NCI-H1092 treated with DMSO at 0.1 percent for 48 hours (cell line): ENCODE measurements at places on chromosomes 3 and 15.
A peak's percentile ranks its signal among the peaks of the same experiment; 100 is the strongest.

- DNase-seq, result no peak
Measured at GRCh38 chr3:115960799-115961198, 337.5 kb downstream of the GAP43 start.

GRCh38 chr3:171811913-171812335 is 1.6 kb upstream of the PLD1 start:
- no peak for DNase-seq

DNA sequence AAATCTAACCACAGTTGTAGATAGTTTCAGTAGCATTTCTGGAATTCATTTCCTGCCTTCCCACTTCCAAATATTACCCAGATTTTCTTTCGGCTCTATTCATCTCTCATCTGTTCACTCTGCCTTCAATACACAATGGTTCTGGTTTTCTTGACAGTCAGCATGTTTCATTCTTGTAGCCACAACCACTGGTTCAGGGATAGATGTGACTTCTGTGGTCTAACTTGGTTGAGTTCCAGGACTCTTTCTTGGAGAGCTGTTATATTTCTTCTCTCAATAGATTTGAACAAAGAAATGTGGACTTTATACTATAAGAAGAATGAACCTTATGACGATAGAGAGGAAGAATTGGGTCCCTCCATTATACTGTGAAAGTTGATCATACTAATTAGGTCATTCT is 228.8 kb downstream of the NSUN3 start:
- no peak for DNase-seq

DNA sequence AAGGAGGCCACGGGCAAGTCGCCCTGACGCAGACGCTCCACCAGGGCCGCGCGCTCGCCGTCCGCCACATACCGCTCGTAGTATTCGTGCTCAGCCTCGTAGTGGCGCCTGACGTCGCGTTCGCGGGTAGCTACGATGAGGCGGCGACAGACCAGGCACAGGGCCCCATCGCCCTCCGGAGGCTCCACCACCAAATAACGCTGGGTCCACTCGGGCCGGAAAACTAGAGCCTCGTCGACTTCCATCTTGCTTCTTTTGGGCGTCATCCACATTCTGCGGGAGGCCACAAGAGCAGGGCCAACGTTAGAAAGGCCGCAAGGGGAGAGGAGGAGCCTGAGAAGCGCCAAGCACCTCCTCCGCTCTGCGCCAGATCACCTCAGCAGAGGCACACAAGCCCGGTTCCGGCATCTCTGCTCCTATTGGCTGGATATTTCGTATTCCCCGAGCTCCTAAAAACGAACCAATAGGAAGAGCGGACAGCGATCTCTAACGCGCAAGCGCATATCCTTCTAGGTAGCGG is at the start of gene EPM2AIP1:
TSS of gene EPM2AIP1 (minus strand) at position 326 of the 520 bp plus-strand sequence. CDS start at position 272, 54 bp downstream.
- no peak for DNase-seq

GRCh38 chr3:155815030-155815545 is 9.0 kb upstream of the C3orf33 start:
- no peak for DNase-seq

DNA sequence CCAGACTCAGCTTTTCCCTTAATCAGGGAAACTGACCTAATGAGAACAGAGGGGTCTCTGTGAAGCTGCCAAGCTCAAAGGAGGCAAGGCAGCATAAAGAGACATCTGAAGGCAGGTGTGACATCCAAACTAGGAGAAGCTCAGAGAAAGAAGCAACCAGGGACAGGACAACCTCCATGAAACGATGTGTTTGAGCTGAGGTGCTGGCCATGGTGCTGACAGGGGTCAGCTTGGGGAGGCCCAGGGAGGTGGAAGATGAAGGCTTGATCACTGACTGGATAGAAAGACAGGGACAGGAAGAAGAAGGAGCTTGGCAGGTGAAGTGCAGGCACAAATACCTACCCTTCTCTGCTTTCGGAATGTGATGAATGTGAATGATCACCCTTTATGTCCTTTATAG is 179.5 kb upstream of the NSMCE3 start:
- no peak for DNase-seq

- peak; percentile 29 for DNase-seq
Measured at GRCh38 chr3:4980229-4981203, 1.3 kb downstream of the BHLHE40 start.

DNA sequence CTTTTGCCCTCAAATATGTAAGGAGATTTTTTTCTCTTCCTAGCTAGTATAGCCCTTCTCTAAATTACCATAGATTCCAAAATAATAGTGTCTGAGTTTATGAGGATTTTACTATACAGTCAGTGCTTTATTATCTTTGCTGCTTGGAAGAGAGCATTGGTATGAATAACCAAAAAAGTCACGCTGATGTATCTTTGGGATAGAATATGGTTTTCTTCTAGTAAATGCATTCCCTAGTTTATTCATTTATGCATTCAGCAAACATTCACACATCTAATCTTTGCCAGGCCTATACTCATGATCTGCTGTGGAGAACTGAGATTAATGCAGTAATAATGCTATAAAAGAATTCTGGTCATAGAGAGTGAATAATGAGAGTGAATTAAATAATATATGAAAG is 225.3 kb upstream of the GOLGA6L4 start:
- no peak for DNase-seq

GRCh38 chr3:98529856-98530459 is 1.8 kb upstream of the GPR15 start:
- no peak for DNase-seq

DNA sequence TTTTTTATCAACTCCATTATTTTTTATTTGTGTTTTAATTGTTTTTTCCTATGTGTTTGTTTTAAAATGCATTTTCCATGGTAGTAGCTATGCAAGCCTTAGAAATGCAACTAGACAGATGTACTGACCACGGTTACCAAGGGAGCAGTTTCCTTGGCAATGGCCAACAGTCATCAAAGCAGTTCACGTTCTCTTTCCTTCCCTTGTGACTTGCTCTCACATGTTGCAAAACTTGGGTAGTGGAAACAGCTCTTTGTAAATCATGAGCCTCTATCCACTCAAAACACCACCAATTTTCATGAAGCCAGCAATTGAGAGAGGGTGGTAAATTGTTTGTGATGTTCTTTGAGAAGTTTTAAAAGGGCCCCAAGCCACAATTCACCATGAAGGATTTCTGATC is 499.4 kb upstream of the MDFIC2 start:
- DNase-seq, result no peak

GRCh38 chr3:62638316-62638715 is 236.9 kb downstream of the CADPS start:
- DNase-seq, result no peak

GRCh38 chr15:71146580-71146982 is 31.3 kb downstream of the THSD4 start:
- peak; percentile 54 for DNase-seq

DNA sequence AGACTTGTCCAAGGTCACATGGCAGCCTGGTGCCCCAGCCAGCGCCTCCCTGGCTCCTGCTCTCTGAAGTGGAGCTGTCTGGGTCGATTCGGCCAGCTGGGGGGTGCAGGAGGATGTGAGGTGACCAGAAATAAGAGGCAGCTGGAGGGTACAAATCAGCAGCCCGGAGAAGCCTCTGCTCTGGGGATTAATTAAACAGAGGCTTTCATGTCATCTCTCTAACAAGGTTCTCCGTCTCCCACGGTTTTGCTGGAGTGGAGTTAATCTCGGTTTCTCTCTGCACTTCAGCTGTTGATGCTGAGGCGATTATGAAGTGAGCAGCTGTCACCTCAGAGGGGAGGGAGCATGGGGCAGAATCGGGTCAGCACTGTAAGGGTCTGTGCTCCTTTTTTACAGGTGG is 236.8 kb downstream of the TLE3 start:
- no peak for DNase-seq

GRCh38 chr3:106685745-106686144 is 691.5 kb upstream of the CCDC54 start:
- DNase-seq, result no peak

- DNase-seq, result no peak
Measured at GRCh38 chr3:102528727-102529126, 93.9 kb downstream of the ZPLD1 start.

- DNase-seq, result no peak
Measured at GRCh38 chr3:189927975-189928895, 192.5 kb downstream of the P3H2 start.

GRCh38 chr3:126616931-126617330 is 38.0 kb downstream of the TXNRD3 start:
- no peak for DNase-seq

DNA sequence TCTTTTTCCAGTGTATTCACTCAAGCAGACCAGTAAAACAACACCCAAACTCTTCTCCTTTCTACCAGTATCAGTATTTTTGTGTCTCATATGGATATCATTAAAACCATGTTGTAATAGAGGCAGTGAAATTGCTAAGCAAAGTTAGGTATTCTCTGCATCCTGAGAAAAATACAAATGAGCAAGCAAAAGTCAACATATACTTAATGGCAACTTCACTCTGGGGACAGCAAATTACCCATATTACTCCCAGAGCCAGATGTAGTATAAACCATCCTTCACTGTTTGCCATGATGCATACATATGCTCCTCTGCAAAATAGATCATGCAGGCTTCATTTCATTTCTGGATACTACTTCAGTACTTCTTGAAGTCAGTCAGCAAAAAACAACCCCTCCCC is 22.1 kb downstream of the UBA5 start:
- no peak for DNase-seq

- no peak for DNase-seq
Measured at GRCh38 chr3:181941250-181941649, 229.5 kb downstream of the SOX2 start.

DNA sequence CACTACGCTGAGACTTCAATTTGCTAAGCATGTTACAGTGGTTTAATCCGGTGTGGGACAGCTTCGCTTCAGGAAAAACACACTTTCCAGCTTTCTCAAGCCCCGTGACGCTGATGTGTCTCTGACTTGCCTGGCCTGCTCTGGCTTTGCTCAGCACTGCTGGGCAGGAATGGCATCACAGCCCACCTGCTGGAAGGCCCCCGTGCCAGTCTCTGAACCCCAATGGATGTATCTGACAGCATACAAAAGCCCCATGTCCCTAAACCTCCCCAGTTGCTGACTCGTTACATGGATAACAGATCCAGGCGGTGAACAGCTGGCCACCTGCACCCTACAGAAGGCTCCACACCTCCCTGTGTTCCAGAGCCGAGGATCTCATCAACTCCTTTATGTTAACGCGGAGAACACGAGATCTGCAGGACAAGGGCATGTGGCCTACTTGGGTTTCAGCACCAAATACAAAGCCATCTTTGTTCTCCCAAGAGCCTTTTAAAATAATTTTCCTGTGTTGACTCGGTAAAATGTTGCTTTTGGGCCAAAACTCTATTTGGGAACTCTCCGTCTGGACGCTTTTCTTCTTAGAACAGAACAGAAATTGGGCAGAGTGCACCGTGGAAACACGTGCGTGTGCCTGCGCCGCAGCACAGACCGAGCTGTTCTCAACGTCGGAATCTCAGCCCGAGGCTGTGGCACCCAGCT is 61.4 kb downstream of the ATP10A start:
- no peak for DNase-seq

DNA sequence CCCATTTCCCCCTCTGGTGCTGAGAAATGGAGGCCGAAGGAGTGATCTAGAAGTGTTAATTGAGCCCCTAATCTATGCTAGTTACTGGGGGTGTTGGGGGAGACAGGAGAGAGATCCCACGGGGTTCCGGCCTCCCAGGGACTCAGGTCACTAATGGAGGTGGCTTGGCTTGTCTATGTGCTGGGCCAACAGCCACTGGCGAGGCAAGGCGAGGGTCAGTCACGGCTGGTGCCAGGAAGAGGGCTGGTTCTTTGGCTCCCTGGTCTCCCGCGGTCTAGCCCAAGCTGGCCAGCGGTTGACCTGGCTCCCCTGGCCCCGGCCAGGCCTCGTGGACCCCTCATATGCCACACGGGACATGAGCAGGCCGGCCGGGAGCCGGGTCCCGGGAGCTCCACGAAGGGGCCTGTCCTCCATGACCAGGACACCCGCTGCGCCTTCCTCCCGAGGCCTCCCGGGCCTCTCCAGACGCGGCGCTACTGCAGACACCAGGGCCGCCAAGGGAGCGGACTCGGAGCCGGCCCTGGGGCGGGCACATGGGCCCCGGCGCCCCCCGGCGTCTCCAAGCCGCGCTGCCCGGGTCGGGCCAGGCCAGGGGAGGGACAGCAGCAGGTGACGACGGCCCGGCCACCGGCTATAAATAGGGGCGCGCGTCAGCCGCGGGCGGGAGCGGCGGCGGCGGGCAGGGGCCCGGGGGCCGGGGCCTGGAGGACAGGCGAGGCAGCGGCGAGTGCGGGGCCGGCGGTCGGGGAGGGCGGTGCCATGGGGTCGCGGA is at the start of gene ALPK3:
TSS of gene ALPK3 (plus strand) at position 663 of the 772 bp plus-strand sequence. CDS start at position 760, 97 bp downstream.
- DNase-seq, result no peak

- no peak for DNase-seq
Measured at GRCh38 chr3:143935678-143936077, 35.9 kb upstream of the DIPK2A start.

- DNase-seq, result no peak
Measured at GRCh38 chr3:26713091-26713490, 90.5 kb downstream of the LRRC3B start.

DNA sequence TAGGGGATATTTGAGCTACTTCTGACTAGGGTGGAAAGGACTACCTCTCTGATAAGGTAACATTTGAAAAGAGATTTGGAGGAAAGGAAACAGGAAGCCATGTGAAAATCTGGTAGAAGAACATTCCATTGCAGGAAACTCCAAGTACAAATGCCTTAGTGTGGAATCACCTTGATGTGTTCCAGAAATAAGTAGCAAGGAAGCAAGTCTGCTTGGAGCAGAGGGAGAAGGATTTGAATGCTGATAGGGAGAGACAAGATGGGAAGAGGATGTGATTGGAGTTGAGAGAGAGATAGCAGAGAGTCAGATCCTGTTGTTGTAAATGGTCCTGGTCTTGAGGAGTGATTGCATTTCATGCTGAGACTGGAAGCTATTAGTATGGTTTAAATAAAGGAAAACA is 335.1 kb upstream of the DCBLD2 start:
- DNase-seq, result no peak

DNA sequence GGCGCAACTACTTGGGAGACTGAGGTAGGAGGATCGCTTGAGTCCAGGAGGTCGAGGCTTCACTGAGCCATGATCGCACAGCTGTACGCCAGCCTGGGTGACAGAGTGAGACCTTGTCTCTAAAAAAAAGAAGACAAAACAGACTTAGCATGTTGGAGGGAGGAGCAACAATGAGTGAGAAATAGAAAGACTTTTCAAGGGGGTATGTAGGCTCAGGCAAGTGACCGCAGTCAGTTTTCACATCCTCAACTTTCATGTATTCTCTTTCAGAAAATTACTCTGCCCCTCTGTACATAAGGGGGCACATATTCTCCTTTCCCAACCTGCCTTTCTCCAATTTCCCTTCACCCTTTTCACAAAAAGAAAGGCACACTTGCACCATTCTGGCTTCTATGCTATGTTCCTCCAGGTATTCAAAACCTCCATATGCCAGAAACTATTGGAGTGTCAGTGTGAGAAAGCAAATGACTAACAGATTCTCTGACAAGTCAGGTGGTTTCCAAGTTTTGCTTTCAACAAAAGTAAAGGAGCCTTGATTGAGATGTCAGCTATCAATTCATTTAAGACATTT is 7.6 kb downstream of the NSUN3 start:
- DNase-seq, result no peak

GRCh38 chr3:151620071-151620470 is 113.7 kb upstream of the AADACL2 start:
- DNase-seq, result no peak
